ENCODE measurements at places on chromosomes 12 and 14.

GRCh38 chr12:120286768-120287490 is 4.8 kb downstream of the RNU4-2 start:
- no peak for DNase-seq

DNA sequence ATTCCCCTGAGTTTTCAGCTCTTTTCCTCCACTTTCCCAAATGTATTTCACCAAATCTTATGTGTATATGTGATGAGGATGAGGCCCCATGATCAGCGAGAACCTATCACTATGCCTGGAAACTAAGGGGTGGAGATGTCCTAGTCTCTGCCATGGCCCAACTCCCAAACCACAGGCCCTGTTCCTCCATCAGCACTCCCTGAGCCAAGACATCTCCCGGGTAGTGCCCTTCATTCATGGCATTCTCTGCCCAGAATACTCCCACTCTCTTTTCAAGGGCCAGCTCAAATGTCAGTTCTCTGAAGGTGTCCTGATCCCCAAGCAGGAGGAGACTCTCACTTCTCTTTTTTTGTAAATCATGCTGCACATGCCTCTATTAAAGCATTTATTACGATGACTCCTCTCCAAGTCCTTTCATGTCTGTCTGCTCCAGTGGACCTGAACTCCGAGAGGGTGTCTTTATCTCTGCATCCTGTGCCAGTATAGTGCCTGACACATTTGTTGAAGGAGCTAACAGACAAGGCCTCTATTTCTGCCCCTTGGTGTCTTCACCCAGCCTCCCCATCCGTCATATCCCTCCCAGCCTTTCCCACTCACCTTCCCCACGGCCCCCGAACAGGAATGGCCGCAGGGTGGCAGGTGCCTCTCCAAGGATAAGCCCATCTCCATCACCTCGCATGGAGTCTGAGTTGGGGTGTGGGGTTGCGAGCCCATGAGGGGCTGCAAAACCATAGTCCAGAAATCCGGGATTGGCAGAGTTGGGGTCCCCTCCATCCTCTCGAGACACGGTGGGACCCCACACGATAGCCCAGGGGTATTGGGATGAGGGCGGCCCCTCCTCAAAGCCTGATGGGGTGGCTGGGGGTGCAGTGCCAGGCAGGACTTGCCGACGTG is 3.7 kb downstream of the PIANP start:
- no peak for DNase-seq

GRCh38 chr14:60189923-60190840 is 25.0 kb upstream of the DHRS7 start:
- no peak for DNase-seq

GRCh38 chr14:64232944-64233343 is 61.2 kb downstream of the ESR2 start:
- no peak for DNase-seq

DNA sequence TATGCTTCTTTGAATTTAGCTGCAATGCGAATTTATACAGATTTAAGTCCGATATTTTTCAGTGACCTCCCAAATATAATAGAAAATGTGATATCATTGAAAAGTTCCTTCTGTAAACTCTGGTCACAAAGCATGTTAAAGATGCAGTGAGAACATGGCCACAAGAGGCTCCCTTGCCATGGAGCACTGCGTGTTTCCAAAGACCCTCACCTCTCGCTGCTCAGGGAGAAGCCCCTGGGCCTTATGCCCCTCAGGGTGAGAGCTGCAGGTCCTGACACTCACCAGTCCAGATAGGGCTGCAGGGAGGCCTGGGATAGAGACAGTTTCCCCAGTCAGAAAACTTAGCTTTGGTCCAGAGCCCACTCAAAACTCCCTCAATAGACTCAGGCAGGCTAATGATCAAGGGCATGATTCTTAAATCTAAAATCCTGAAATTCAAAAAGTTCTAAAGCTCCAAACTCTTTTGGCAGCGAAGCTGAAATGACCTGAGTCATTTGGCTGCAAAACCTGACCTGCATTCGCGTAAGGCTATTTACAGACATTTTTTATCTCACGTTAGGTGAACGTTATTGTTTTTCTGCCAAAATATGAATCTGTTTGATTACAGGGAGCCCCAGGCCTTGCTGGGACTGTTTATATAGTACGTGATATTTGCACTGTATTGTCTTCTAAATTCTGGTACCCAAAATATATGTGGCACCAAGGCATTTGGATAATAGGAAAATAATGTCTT is 67.8 kb downstream of the CAPZA3 start:
- DNase-seq = no peak

DNA sequence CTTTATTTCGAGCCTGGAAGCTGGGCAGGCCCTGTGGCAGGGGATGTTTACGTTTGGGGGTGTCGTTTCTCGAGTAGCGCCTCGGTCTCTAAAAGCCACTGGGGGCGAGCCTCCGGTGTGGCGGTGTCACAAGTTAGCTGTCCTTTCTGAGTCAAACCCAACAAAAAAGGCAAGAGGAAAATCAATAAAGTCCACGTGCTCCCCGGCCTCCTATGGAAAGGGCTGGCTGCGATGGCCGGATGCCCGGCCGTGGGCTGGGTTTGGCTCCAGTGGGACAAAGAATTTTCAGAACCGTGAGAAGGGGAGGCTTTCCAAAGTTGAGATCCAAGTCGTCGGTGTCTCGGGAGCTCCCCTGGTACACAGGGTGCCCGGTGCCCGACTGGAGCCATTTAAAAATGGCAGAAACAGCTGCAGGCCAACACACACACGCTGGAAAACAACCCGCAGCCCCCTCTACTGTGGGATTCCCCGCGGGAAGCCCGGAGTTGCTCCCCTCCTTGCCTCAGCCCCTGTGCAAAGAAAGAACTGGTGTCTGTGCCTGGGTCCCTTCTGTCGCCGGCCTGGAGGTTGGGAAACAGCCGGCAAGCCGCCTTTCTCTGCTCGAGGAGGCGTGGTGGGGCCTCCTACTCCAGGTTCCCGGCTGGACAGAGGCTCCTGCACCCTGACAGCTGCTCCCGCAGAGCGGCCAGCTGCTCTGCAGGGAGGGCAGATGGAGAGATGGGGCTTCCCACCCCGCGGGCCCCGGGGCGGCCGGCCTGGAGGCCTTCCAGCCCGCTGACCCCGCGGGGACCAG is 1.9 kb downstream of the BCL7A start:
- DNase-seq = peak; percentile 52

GRCh38 chr12:50556273-50556672 is 51.5 kb downstream of the DIP2B start:
- no peak for DNase-seq

GRCh38 chr14:86933958-86934595 is 1058.9 kb downstream of the GALC start:
- DNase-seq = no peak

GRCh38 chr12:39357041-39357440 is 85.9 kb downstream of the KIF21A start:
- no peak for DNase-seq

- no peak for DNase-seq
Measured at GRCh38 chr14:64089920-64090319, 204.3 kb downstream of the ESR2 start.

GRCh38 chr12:85509857-85510256 is 229.8 kb downstream of the ALX1 start:
- DNase-seq = no peak

DNA sequence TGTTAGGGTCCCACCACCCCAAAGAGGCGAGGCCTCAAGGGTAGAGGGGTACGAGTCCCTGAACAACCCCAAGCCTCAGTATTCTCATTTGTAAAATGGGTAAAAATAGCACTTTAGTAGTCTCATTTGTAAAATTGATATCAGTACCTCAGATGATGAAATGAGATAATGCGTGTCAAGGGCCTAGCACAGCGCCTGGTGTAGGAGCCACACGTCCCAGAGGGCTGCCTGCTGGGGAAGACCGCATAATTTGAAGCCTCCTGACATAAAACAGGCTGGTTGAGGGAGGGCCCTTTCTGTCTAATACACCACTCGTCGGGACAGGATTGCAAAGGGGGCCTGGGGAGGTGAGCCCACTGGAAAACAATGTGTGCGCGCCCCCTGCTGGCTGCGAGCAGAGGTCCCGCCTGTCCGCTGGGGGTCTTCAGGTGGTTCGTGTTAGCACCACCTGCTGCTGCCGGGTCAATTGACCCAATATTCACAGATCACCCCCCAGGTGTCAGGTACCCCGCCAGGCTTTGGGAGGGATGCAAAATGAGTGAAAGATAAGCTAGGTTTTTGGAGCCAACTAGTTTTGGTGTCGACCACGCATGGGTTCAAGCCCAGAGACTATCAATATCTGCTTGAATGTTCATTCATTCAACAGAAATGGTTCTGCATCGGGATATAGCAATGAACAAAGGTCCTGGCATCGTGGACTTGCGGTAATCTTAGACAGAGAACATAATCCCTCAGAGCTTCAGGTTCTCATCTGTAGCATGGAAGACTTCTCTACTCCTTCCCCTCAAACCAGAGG is 24.7 kb upstream of the IRF2BPL start:
- no peak for DNase-seq

- no peak for DNase-seq
Measured at GRCh38 chr14:93884950-93885349, 42.2 kb upstream of the FAM181A start.

DNA sequence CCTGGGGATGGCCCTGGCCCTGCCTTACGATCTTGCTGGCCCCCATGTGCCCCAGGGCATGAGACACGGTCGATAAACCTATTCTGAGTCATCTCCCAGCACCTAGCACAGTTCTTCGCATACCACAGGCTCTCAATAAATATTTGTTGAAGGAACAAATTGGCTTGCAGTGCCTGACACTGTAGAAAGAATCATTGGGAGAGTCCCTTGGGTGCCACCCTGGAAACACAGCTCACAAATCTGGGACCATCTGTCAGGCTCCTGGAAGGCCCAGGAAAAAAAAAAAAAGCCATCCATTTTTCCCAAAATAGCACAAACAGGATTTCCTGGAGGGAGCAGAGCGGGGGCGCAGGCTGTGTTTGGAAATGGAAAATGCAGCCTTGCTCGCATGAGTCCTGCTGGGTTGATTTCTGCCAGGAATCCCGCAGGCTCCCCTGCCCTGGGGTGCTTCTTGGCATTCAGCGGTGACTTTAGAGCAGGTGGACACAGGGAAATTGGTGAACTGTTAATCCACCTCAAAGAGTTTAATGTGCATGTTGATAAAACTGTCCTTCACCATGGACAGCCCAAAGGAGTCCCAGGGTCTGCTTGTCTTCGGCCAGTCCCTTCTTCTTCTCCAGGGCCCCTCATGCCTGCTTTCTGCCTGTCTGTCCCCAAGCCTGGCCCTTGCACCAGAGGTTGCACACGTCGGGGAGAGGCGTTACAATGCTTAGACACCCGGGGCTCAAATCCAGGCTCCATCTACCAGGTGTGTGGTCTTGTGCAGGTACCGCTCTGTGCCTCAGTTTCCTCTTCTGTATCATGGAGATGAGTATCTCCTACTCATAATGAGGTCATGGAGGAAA is 106.1 kb upstream of the RFLNA start:
- DNase-seq = peak; percentile 34

DNA sequence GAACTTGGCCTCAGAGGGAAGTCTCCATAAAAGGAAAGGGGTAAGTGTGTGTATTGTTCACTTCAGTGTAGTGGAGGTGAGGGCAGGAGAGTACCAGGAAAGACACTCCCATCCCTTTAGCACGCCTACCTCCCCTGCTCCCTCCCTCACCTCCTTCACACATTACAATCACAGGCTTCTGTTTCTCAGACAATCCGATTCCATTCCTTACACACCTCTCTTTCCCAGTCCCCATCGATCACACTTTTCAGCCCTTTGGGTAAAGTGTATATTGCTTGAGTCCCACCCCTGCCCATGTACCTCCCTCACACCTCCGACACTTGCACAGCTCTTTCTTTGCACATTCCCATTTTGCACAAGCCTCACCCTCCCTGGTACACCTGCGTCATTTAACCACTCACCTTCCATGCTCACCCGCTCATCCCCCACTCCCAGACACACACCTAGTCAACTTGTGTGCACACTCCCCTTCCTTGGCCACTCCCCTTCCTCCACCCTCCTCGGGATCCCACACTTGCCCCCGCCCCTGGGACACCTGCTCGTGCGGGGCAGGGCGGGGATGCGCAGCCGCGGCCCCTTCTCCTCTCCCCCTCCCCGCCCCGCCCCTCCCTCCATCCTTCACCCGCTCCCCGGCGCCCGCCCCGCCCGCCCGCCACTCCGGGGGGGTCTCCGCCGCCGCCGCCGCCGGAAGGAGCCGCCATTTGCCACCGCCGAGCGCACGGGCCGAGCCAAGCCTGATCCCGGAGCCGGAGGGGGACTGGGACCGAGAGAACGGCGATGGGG is at the start of gene MARCHF9:
TSS of gene MARCHF9 (plus strand) at position 693 of the 783 bp plus-strand sequence. CDS start 426 bp downstream, outside the sequence.
- DNase-seq = no peak

DNA sequence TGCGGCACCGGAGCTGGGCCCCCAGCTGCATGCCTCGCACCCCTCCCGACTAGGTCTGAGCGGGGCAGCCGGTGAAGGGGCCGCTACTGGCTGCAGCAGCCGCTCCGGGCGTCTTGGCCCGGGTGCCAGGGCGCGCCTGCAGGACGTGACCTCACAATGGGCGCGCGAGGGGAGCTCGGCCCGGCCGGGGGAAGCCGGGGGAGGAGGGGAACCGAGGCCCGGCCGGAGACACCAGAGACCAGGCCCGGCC is 353 bp downstream of the BAG5 start:
- DNase-seq = no peak

GRCh38 chr14:68627868-68628604 is 164.8 kb downstream of the ZFP36L1 start:
- no peak for DNase-seq

- DNase-seq = no peak
Measured at GRCh38 chr12:131408036-131408365, 302.9 kb upstream of the SFSWAP start.

DNA sequence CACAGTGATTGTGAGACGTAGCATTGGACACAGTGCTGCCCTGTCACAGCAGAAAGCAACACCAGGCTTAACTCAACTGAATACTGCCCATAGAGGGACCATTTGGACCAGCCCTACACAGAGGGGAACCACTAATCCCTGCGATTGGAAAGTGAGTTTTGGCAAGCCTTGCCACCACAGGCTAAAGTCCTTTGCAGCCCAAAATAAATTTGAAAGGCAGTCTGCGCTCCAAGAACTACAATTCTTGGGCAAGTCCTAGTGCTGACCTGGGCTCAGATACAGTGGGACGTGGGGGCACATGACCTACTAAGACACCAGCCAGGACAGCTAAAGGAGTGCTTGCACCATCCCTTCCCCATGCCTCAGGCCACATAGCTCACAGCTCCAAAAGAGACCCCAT is 331.4 kb upstream of the GARIN2 start:
- DNase-seq = no peak

DNA sequence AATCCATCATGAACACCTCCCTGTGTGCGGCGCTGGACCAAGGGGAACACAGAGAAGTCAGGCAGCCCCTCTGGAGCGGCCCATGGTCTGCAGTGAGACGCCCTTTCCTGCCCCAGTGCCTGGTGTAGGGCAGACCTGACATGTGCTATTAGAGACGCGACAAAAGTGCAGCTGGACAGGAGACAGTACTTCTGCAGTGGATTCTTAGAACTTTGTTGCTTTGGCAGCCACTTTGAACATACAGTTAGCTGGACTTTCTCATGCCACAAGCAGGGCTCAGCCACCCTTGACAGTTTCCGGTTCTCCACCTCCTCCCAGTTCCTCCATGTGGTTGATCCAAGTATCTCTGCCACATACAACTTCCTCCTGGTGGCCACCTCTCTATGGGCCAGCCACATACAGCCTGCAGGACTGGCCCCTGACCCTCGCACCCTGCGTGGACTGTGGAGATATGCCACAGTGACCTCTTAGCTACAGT is 45.9 kb downstream of the LGMN start:
- no peak for DNase-seq
